ENCODE measurements at places on chromosomes 16 and 17. TPM values are rescaled to one million over a fixed set of nuclear protein-coding genes. Genes with fewer than 3 reads are reported as not detected.
A peak's percentile ranks its signal among the peaks of the same experiment; 100 is the strongest.

DNA sequence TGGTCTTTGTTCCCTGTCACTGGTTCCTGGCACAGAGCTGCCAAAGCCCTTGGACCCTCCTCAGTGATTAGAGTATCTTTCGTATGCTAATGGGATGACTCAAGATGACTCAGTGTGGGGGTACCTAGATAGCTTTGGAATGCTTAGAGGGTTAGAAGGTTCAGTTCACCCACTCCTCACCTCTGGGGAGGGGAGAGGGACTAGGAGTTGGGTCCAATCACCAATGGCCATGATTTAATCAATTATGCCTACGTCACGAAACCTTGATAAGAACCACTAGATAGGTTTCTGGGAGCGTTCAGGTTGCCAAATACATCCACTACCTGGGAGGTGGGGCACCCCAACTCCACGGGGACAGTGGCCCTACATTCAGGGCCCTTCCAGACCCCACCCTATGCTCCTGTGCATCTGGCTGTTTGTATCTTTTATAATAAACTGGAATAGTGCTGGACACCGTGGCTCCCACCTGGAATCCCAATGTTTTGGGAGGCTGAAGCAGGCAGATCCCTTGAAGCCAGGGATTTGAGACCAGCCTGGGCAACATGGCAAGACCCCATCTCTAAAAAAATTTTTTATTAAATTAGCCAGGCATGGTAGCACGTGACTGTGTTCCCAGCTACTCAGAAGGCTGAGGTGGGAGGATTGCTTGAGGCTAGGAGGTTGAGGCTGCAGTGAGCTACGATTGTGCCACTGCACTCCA, 29.2 kb upstream of the LITAF start:
- no peak overlapping the region for H3K27ac ChIP-seq
- no peak for DNase-seq
- H3K4me3 ChIP-seq = no peak overlapping the region

- H3K4me3 ChIP-seq = no peak overlapping the region
- DNase-seq = no peak
- peaks cover 62% of the 10 kb centered on the region for H3K4me1 ChIP-seq
- H3K27me3 ChIP-seq = no peaks in the 10 kb centered on the region
- peak overlapping the region; percentile 97 for H3K27ac ChIP-seq
Observed at GRCh38 chr16:49837688-49838410, 18.1 kb downstream of the ZNF423 start.

IL34 gene
- total RNA-seq = 93.0 TPM

TANC2 gene
- total RNA-seq = 6.9 TPM

PNMT gene
- 2.0 TPM for total RNA-seq
